ENCODE measurements at places on chromosomes 7 and 10.

DNA sequence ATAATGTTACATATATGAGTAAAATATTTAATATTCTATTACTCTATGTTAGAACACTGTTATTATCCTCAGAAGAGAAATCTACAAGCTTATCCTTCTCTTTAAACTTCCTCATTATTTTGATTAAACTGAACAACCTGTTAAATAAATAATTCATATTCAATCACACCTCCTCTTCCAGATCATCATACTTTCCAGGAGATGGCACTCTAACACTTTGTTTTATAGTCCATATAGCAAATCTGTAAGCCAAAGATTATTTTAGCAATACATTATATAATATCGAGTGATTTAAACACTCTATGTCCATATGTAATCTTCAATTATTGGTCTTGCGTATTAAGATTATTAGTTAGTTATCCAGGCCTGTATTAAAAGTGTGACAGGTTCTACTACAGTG, 694.1 kb downstream of the ANKRD7 start:
- no peak for DNase-seq

DNA sequence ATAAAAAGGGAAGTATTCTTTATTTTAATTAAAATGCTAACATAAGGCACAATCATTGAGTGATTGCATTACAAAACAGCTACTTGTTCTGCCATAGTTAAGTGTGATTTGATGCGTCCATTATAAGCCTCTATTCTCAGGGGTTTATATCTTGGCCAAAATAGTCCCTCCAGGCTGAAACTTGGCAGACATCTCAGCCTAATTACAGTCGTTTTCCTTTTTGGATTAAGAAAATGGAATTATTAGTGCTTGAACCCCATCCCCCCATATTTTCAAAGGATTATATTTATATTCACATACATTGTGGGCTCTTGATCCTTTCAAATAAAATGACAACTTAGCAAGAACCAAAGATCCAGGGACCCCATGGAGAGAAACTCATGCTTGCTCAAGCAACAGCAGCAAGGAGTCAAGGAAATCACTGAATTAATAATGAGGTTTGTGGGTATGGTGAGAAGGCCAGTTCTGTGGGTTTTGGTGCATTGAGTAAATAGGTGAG, 66.7 kb upstream of the NEUROD6 start:
- DNase-seq = no peak

- DNase-seq = no peak
These were observed 52.5 kb upstream of the BICC1 start for GRCh38 chr10:58460157-58460556.

DNA sequence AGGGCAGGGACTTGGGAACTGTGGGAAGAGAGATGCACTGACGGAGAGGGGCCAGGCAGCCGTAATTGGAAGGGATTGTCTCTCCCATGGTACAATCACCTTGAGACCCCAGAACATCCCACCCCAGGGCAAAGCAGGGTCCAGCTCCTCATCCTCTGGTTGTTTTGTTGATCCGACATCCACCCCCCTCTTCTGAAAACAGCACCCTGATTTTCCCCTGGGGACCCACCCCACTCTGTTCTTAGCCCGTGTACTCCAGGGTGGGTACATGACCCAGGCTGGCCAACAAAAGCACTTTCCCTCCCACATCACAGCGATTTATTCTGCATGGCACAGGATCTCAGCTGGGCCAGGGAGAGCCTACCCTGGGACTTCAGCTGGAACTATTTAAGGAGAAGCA, 14.1 kb downstream of the PDZD7 start:
- DNase-seq = no peak

GRCh38 chr10:132376394-132376851, 20.6 kb upstream of the PWWP2B start:
- no peak for DNase-seq

DNA sequence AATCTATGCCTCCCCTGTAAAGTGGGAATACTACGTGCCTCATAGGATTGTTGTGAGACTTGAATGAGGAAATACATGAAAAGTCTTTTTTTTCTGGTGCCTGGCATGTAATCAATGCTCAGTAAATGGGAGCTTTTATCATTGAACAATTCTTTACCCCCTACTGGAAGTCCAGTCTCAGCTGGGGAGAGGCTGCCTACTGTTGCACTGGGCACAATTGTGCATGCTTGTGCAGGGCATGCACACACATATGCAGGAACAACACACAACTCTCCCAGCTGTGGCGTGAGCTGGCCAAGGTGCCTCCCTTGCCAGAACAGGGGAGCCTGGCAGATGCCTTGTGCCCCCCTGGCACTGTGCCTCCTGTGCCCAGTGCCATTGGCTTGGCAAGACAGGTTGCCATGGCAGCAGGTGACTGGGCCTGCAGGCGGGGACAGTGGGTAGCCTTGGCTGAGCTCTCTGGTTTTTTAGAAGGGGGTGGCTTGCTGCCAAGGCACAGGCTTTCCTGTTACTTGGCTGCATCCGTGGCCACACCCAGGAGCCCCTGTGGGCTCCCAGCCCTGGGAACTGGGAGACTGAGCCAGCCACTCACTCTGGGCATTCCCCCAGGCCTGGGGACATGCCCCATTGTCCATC, 16.1 kb upstream of the PALD1 start:
- DNase-seq = no peak

DNA sequence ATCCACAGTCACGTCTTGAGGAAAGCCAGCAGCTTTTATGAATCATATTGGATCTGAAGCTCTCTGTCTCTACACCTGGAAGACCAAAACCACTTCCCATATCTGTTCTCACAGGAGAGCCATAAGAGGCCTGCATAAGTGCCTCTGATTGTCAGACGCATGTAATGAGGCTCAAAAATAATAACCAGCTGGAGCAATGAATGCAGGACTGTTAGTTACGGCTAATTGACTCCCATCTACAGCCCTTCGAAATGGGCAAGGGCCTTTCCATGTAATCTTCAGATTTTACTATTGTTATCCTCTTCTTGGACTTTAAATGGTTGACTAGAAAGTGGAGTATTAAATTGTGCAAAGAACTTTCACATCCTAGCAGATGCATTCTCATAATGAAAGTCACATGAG, 4.4 kb upstream of the SEMA3C start:
- DNase-seq = no peak

DNA sequence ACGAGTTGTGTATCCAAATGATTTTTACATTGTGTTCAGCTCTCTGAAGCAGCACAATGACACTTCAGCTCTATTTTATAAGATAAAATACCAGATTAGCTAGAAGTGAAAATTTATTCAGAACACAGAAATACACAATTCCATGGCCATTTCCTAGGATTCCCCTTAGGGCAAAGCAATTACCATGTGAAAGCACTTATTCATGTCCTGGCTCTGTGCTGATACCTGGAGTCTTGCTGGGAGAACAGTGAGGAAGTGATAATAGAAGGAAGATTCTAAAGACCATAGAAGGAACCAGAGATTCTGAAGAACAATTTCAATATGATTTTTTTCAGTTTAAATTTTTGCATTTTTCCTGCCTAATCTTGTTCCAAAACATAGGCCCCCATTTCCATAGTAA, 657.4 kb upstream of the ZWINT start:
- DNase-seq = no peak

DNA sequence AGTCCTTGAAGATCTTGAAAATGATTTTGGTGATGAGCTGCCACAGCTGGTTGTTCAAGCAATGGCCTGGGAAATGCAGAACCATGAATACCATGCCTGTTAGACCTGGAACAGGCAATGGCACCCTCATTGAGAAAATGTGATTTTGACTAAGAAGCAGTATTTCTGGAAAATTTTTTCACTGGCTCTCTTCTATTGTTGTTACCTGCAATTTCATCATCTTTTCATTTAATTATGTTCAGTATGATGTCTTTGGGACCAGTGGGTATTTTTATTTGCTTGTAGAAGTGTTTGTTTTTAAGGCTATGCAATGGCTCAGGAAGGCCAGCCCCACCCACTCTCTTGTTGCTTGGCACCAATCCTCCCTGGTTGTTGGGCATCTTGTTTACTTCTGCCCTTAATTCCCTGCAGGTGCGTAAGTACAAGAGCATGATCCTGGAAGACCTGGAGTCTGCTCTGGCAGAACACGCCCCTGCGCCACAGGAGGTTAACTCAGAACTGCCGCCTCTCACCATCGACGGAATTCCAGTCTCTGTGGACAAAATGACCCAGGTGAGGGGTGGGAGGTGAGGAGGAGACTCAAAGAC, 78.6 kb downstream of the NRF1 start:
- DNase-seq = no peak

DNA sequence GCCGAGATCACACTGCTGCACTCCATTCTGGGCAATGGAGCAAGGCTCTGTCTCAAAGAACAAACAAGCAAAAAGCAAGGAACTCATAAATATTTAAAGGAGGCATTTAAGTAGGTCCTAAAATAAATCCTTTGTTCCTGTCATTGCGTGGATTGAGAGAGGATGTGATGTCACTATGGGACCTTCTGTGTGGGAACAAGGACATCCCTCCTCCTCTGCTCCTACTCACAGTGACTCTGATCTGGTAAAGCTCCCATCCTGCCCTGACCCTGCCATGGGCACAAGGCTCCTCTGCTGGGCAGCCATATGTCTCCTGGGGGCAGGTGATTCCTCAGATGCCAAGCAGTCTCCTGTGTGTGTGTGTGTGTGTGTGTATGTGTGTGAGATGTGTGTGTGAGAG, 74.1 kb upstream of the PRSS58 start:
- DNase-seq = no peak

DNA sequence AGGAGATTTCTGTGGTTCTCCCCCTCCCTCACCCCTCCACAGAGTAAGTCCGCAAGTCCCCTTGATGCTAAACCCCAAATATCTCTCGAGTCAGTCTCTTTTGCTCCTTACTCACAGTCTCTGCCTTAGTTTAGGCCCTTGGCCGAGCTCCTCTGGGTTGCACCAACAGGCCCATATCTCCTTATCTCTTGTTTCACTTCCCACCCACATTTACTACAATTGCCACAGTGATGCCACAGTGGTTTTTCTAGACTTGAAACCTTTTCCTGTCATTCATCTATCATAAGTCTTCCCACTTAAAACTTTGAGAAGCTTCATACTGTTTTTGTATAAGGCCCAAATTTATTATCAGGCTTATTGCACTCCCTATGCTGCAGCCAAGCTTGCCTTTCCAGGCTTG, 23.4 kb upstream of the NME8 start:
- DNase-seq = no peak

GRCh38 chr10:77649333-77650331, 12.0 kb upstream of the KCNMA1 start:
- DNase-seq = no peak

DNA sequence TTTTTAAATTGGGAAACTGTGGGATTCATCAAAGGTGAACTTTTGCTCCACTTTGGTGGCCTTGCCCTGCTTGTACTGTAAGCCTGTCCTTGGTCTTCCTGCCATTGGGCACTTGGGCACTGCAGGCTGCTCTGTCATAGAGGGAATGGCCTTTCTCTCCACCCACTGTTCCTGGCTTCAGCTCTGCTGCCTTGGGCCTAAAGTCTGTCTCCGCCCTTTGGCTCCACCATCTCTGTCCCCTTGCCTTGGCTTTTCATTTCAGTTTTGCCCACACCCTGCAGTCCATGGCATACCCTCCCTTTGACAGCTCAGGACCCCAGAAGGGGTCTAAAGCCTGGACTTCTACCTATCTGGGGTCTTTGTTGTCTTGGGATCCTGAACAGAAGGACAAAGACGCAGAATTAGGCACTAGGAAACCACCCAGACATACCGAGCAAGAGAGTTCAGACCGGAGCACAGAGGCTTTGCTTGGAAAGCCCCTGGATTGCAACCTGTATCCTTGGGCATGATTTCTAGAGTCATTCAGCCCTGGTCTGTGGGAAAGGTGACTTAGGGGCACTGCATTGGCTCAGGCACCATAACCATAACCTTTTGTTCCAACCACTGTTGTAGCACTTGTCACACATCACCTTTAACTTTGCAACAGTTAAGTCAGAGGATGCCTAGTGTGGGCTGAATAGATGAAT, 5.2 kb upstream of the ARHGAP22 start:
- no peak for DNase-seq

- DNase-seq = no peak
These were observed 27.5 kb downstream of the STRA8 start for GRCh38 chr7:135260930-135261721.

DNA sequence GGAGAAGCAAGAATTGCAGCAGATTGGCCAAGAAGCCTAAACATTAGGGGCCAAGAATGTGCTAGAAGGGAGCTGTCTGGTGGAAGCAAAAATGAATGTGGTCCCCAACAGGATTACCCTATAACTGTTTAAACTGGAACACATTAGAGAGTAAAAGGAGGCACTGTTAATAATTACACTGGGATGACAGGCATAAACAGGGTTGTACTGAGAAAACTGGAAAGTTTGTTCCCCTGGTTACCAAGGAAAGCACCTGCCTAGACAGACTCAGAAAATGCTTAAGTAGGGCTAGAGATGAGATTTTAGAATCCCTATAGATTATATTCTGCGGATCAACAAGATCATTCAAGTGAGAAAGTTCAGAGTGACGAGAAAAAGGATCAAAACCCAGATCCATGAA, 100.8 kb downstream of the CTTNBP2 start:
- DNase-seq = no peak

- DNase-seq = no peak
These were observed 1.2 kb downstream of the GRIFIN start for GRCh38 chr7:2474813-2475677.
